ENCODE measurements at places on chromosomes 11 and 22.

GRCh38 chr11:15278128-15278527, 163.4 kb downstream of the INSC start:
- no peak for DNase-seq

DNA sequence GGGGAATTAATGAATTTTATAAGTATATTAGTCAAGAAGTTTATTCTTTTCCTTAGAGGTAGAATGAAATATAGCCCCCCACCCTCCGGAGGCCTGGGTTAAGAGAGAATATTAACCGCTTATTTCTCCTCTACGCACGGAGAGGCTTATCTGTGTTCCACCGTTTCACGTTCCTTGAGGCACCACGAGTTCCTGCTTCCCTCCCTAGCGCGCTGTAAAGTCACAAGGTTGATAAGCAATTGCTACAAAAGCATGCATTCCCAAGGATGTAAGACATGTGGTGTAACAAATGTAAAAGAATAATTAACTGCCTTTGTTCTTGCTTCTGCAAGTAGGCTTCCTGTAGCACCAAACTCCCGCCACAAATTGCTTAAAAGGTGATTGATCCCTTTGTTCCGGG, 1.5 kb upstream of the ANKRD42 start:
- no peak for DNase-seq

DNA sequence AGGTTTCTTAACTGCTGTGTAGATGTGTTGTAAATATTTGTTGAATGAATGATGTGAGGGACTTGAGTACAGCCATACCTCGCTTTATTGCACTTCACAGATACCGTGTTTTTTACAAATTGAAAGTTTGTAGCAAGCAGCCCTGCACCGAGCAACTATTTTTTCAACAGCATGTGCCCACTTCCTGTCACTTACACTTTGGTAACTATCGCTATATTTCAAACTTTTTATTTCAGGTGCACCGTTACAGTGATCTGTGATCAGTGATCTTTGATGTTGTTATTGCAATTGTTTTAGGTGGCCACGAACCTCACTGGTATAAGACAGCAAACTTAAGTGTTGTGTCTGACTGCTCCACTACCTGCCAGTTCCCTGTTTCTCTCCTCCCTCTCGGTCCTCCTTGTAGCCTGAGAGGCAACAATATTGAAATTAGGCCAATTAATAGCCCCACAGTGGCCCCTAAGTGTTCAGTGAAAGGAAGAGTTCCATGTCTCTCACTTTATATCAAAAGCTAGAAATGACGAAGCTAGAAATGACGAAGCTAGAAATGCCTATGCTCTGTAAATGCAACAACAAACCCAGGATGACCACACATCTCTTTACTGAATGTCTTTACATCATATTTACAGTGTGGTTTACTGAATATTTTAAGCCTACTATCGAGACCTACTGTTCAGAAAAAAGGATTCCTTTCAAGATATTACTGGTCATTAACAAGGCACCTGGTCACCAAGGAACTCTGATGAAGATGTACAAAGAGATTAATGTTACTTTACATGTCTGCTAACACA, 1.0 kb downstream of the SFI1 start:
- DNase-seq: no peak

DNA sequence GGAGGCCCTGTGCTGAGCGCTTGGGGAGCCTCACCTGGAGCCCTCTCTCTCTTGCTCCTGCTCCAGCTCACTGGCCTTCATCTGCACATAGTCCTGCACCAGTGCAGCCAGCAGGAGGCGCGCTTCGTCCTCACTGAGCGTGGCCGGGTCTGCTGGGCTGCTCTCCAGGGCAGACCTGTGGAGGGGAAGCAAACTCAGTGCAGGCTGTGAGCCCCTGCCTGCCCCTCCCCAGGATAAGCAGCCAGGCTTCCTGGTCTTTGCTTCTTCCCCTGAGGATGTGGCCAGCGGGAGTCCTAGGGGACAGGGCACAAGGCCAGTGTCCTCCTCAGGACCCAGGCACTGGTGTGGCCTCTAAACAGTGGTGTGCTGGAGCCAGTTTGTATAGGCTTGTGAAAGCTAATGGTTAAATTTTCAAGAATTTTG, 2.2 kb downstream of the CALCA start:
- DNase-seq: no peak

DNA sequence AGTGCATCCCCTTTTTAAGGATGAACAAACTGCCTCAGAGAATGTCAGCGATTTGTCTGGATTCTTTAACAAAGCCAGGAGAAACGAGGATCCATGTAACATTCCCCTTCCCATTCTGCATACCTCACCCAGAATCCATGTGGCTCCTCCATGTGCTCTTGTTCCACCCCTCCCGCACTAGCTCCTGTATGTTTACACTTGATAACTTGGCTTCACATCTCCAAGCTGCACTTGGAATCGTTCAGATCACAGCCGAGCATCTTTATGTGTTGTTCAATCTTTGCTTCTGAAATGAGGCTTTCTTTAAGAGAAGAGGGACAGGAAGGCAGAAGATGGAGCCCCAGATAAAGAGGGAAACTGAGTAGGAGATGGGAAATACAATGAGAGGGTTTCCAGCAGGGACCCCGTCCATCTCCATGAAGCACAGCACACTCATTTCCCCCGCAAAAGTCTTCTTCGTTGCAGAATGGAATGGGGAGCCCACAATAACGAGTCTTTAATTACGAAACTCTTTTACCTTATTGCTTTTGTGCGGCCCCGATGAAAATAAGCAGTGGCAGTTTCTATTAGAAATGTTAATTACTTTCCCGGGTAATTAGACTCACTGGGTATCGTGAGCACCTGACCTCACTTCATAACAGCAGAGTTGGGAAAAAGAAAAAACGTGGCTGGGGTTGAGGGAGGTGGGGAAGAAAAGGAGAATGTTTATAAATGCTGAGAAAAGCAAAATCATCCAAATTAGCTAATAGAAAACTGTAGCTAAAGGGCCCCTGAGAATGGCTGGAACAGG, 96.8 kb upstream of the ISX start:
- DNase-seq: no peak

DNA sequence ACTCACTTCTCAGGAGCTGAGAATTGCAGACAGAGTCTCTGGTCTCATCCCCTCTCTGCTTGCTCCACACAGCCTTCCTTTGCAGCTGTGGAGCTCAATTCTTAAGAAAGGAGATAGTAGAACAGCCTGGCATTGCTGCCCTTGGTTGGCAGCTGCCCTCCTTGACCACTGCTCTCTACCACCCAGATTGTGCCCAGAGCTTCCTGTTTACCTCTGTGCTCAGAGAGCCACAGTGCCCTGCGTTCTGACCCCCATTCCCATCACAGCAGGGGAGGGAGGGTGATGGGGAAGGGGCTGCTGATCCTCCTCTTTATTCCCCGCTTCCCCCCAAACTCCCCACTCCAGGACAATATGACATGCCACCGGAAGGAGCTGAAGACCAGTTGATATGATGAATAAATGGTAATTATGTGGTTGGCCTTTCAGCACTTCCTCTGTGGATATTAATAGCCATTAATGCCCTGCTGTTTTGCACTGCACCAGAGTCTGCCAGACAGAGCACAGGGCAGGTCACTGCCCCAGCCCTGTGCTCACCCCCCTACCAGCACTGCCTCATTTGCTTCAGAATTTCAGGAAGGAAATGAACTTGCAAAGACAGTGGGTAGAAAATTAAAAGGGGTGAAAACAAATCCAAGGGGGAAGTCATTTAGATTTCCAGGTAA, 426.8 kb upstream of the CADM1 start:
- DNase-seq: no peak

DNA sequence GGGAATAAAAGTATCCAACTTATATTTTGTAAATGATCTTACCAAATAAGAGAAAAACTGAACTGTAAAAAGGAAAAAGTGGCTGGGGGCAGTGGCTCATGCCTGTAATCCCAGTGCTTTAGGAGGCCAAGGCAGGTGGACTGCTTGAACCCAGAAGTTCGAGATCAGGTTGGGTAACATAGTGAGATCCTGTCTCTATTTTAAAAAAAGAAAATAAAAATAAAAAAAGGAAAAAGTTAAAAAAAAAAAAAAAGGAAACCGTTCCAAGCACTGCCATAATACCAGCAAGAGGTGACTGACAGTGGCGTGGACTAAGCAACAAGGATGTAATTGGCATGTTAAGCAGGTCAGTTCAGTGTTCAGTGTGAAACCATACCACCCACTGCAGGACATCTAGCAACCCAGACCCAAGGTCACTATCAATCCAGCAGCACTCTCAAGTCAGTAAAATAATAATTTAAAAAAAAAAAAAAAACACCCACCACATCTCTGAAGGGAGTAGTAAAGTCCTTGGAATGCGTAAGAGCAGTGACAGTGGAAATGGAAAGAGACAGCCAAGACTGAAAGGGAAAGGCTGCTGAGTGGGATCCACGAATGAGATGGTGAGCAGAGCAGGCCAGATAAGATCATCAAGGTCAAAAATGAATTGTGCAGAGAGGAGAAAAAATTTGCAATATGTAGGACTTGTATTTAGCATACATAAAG, 43.6 kb downstream of the MAPK1 start:
- DNase-seq: peak; percentile 41

DNA sequence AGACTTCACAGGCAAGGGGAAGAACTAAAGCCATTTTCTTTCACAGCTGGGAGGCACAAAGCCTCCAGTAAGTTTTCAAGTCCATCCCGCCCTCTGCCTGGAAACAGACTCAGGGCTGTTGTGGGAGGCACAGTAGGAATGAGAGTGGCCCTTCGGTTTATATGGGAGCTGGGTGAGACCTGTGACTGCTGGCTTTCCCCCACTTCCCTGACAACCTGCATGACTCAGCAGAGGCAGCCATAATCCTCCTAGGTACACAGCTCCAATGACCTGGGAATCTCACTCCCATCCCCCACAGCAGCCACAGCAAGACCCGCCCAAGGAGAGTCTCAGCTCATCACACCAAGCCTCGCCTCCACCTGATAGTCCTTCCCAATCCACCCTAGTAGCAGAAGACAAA, 12.1 kb upstream of the TMEM45B start:
- no peak for DNase-seq

GRCh38 chr11:73206801-73207200, 11.3 kb upstream of the P2RY2 start:
- DNase-seq: no peak

DNA sequence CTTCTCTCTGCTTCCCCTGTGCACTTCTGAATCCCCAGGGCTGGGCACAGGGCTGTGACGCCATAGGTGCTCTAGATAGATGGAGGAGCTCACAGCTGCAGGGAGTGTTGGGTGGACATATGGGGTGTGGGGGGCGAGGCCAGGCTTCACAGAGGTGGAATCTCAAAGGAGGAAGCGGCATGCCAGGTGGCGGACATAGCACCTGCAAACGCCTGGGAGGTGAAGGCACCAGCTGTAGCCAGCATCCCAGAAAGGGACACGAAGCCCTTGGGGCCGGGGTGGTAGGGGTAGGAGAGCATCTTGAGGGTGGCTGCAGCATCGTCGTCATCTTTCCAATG, 14.6 kb upstream of the KCNQ1OT1 start:
- DNase-seq: no peak

DNA sequence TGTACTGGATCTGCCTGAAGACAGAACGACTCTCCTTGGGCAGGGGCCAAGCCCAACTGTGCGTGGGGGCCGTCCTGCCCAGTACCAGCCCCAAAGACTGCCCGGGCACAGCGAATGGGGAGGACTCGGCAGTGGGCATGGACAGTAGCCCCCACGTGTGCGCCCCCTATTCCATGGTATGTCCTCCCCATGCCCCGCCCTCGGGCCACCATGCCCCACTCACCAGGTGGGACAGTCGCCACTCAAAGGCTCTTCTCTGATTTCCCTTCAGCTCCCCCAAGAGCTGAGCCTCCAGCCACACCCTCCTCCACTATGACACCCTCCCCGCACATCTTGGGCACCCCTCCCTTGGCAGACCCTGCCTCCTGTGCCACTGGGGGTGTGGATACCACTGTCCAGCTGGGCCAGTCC, 43.5 kb downstream of the GNB1L start:
- no peak for DNase-seq

- no peak for DNase-seq
These were observed 21.6 kb downstream of the OR8G5 start for GRCh38 chr11:124277804-124278203.

DNA sequence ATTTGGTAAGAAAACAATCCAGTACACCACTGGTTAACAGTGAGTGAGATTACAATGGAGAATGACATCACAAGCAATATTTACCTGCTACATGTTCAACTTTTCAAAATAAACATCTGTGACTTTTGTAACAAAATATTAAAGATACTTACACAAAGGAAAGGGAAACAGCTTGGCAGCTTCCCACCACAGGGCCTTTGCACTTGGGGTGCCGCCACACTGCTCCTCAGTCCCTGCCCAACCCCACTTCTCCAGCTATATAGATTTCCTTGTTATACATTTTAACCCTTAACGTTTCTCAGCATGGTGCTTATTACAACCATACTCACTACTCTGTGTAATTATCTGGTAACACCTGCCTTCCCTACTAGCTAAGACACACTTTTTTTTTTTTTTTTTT, 10.9 kb downstream of the KMT5B start:
- DNase-seq: no peak

DNA sequence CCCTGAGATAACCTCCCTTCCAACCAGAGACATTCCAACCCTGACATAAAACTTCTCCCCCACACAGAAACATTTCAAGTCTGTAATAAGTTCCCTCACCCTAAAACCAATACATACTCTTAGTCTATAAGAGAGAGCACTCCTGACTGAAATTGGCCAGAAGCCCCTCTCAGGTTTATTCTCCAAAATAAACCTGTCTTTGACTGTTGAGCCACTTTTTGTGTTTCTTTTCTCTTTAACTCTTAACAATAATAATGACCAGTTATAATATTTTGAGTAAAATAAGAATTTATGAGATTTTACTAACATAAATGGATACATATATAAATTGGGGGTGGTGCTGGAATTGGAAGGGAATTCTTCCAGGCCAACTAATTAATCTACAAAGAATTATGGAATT, 93.6 kb downstream of the GRM5 start:
- DNase-seq: no peak

DNA sequence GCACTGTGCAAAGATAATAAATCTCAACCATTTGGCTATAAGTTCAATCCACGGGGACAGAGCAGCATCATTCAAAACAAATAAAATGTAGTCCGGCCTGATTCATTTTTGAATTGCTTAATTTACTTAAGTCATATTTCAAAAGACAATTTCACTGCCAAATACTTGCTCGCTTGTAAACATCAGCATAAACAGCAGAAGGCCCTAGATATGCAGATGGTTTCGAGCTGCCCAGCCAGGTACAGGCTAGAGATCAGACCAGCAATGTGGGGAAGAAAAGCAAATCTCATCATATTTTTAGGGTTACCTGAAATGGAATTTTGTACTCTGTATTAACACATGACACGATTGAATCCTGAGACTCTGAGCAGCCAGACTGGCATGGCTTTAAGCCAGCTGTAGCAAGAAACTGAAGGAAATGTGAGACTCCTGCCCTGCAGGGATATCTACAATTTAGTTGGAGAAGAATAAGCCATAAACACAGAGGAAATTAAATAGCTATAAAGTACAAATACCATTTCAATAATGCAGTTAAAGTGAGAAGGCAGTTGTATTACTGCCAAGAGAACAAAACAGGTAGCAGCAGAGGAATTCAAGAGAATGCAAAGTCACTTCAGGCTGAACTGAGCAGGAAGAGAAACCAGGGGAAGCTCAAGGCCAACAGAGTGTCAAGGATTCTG, 440.3 kb downstream of the ETS1 start:
- no peak for DNase-seq

GRCh38 chr11:108286370-108286769, 63.5 kb downstream of the ATM start:
- DNase-seq: no peak

Measured in fibroblast of skin of scalp (primary cell).